Hindlimb muscle (tissue), 1 donor: ENCODE measurements at places on chromosomes 11 and 22.

GRCh38 chr11:113382121-113382520 lies 5.5 kb upstream of the ANKK1 start:
- no peak for DNase-seq

DNA sequence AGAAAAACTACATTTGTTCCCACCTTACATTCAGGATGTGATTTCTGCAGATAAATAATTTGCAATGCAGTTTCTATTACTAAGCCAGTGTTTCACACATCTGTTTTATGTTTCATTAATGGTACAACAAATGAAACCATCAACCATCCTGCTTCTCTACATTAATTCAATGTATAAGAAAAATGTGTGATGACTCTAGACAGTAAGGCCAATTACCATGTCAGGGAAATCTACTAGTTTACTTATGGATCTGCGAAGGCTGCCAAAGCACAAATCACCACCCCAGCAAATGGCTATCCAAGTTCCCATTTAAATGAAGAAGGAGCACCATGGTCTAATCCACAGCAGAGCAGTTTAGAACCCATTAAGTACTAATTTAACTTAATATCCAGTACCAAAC lies 50.1 kb upstream of the NCAM1 start:
- DNase-seq: no peak

DNA sequence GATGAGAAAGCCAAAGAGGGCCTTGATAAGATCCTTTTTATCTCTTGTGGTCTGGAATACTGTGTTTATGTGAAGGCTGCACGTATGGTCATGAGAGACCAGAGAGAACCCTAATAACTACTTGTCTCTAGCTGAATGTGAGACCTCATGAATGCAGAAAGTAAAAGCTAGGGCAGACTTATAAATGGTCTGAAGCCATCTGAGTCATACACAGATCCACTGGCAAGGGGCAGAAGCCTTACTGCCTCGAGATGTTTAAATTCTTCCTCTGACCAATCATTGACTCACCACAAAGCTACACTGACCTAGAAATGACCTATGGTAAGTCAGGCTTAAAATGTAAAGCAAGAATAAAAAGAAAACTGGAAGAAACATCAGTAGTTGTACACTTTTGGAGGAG lies 22.7 kb upstream of the OR4B1 start:
- DNase-seq: no peak

GRCh38 chr11:57262157-57262556 lies 25.1 kb upstream of the APLNR start:
- DNase-seq: no peak

DNA sequence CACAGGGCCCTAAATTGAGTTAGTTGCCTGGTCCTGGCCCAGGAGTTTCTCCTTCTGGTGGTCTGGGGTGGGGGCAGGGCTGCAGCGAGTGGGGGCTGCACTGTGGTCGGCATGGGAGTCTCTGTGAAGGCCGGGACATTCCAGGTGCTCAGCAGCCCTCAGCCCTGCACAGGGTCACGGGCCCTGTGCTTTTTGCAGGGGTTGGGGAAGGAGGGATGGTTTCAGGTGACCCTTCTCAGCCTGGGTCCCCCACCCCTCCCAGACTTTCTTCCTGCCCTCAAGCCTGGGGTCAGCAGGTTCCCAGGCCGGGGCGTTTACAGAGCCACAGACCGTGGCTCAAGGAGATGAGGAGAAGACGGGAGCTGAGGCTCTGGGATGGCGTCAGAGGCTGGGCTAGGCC lies 7.8 kb downstream of the EMID1 start:
- no peak for DNase-seq

DNA sequence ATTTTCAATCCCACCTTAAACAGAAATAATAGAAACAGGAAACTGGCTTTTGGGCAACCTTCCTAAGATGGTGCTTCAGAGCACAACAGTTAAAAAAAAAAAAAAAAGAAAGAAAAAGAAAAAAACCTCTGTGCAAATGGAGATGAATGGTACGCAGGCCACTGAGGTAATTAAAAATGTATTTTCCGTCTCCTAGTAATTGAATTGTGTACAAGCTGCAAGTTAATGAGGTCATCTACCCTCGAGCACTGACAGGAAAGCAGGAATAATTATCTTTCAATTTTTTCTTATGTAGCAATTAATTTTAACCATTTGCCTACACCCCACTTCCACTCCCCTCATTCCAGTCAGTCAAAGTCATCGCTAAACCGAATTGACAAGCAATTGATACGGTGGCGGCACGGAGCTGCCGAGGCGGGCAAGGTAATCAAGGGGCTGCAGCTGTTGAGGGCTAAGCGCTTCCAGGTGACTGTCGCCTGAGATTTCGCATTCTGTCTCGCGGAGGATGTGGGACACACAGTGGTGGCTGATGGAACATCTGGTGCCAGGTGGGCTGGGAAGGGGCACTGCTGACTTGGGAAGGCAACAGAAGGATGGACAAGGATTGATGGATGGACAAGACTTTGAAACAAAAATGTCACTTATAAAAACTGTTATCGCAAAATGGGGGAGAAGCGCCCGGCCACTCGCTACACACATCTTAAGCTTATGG lies 109.4 kb downstream of the RCN1 start:
- no peak for DNase-seq

DNA sequence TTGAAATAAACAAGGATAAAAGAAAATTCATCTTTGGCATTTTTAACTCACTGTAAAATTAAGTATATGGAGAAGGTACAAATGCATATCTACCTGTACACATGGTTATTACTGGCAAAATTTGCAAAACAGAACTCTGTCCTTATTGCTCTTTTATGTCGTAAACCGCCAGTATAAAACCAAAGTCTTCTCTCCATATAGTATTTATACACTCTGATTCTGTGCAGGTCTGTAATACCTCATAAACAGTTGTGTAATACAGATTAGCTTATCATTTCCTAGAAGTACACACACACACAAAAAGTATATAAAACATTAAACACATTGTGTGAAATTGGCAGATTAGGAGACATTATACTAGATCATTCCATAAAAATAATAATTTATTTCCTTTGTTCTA lies 406.6 kb upstream of the ANO3 start:
- no peak for DNase-seq

GRCh38 chr22:33389936-33390335 lies 331.8 kb upstream of the SYN3 start:
- DNase-seq: no peak

DNA sequence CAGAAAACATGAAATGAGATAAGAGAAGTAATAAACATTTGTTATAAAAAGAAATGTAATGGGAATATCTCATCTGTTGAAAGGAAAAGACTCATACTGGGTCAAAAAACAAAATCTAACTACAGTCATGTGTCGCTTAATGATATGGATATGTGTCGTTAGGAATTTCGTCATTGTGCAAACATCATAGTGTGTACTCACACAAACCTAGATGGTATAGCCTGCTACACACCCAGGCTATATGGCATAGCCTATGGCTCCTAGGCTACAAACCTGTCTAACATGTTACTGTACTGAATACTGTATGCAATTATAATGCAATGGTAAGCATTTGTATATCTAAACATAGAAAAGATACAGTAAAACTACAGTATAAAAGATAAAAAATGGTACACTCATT lies 89.8 kb upstream of the ZC3H12C start:
- no peak for DNase-seq

DNA sequence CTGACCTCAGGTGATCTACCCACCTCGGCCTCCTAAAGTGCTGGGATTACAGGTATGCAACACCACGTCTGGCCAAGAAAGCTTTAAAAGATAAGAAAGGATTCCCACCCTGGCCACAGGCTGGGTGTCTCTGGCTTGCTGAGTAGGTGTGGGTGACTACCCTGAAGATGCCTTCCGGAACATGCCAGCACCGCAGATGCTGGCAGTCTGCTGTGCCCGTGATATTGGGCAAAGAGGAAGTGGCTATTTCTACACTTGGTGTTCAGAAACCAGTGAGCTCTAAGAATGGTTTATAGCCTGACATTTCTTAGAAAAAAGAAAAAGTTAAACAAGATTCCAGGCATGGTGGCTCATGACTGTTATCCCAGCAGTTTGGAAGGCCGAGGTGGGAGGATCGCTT lies 6.1 kb downstream of the MRPL11 start:
- DNase-seq: no peak

DNA sequence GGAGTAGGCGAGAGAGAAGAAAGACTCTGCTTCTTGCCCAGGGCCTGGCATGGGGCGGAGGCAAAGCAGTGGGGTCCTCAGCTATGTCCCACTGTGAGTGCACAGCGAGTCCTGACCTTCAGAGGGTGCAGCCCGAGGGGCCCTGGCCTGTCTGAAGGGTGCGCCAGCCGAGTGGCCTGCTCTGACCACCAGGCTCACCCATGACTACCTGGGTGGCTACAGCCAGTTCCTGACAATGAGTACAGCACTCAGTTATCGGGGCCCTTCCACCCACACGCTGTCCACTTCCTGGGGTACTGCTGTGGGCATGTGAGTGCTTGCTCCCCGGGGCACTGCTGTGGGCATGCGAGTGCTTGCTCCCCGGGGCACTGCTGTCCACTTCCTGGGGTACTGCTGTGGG lies 74.1 kb upstream of the B3GAT1 start:
- no peak for DNase-seq
